ENCODE measurements at places on chromosomes 2 and 18. TPM values are rescaled to one million over a fixed set of nuclear protein-coding genes. Genes with fewer than 3 reads are reported as not detected.

PTPN18 gene
- polyA plus RNA-seq = 50.2 TPM

SLC9A2 gene
- 0.59 TPM for polyA plus RNA-seq

SESTD1 gene
- 6.9 TPM for polyA plus RNA-seq

TMEFF2 gene
- polyA plus RNA-seq = 0.03 TPM

TGIF1 gene
- polyA plus RNA-seq = 63.4 TPM

ANKRD30B gene
- not detected for polyA plus RNA-seq

CRYGD gene
- polyA plus RNA-seq = not detected

GPAT2 gene
- 1.6 TPM for polyA plus RNA-seq

HNMT gene
- 79.5 TPM for polyA plus RNA-seq

GMCL1 gene
- 9.2 TPM for polyA plus RNA-seq

RAPGEF4 gene
- polyA plus RNA-seq = 8.1 TPM

CLEC4F gene
- polyA plus RNA-seq = 1.6 TPM

EDAR gene
- polyA plus RNA-seq = not detected

COLEC12 gene
- polyA plus RNA-seq = 10.8 TPM

CTLA4 gene
- 0.22 TPM for polyA plus RNA-seq

WDR35 gene
- polyA plus RNA-seq = 2.9 TPM

C2orf80 gene
- polyA plus RNA-seq = not detected

CTAGE1 gene
- not detected for polyA plus RNA-seq

UGT1A9 gene
- not detected for polyA plus RNA-seq

TUBA3E gene
- polyA plus RNA-seq = 0.05 TPM

FHL2 gene
- 26.7 TPM for polyA plus RNA-seq

TFCP2L1 gene
- polyA plus RNA-seq = 1.6 TPM

CAPN14 gene
- polyA plus RNA-seq = 0.19 TPM

All from adipose tissue (tissue), 3 donors.